ENCODE measurements at places on chromosomes 2 and 18. TPM values are rescaled to one million over a fixed set of nuclear protein-coding genes. Genes with fewer than 3 reads are reported as not detected.

GRCh38 chr18:67954594-67954993 lies 438.1 kb upstream of the DSEL start:
- H3K27ac ChIP-seq, result no peak overlapping the region
- H3K4me1 ChIP-seq, result peaks cover 25% of the 10 kb centered on the region
- H3K36me3 ChIP-seq, result no peaks in the 10 kb centered on the region
- H3K4me3 ChIP-seq, result no peak overlapping the region

DNA sequence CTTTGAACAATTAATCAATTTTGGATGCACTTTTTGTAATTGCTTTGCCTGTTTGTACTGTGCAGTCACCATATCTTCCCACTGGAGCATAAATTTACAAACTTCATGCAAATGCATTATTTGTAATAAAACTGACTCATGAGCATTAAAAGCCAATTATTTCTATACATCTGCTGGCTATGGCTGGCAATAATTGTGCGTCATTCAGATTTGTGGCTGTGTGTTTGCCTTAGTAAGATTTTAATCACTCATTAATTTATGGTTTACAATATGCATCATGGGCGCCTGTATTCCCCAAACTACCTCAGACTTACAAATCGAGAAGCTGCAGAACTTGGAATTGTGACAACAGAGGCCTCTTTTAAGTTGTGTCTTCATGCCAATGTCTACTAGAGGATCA lies 132.4 kb upstream of the TRIB2 start:
- DNase-seq, result no peak
- no peak overlapping the region for H3K4me3 ChIP-seq

DNA sequence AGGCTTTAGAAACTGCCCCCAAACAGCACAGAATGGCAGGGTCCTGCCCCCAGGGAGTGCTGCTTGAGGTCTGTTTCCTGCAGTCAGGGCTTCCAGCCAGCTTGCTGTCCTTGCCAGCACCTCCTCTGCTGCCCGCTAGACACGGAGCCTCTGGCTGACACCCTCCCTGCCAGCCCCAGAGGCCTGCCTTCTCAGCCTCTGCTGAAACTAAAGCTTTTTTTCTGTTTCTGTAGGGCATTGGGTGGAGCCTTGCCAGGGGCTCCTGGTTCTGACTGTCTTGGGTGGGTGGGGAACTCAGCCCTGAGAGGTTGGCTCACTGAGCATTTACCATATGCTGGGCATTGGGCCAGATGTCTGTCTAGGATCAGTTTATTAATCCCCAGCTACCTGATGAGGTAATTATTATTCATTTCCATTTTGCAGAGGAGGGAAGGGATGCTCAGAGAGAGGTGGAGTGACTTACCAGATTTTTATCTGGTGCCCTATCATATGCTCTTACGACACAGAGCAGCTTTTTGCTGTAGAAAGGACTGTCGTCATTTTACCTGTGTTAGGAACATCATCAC lies 35.4 kb downstream of the INPP4A start:
- H3K27ac ChIP-seq, result no peak overlapping the region
- H3K27me3 ChIP-seq, result no peaks in the 10 kb centered on the region
- no peaks in the 10 kb centered on the region for H3K36me3 ChIP-seq
- no peak for DNase-seq
- no peak overlapping the region for H3K4me3 ChIP-seq

The CFAP221 gene
- total RNA-seq, result 0.74 TPM

All from neural progenitor cell (in vitro differentiated cells).